ENCODE measurements at places on chromosomes 11 and 22.
A peak's percentile ranks its signal among the peaks of the same experiment; 100 is the strongest.

- no peak for DNase-seq
Observed at GRCh38 chr22:44247923-44248892, 64.5 kb downstream of the SHISAL1 start.

DNA sequence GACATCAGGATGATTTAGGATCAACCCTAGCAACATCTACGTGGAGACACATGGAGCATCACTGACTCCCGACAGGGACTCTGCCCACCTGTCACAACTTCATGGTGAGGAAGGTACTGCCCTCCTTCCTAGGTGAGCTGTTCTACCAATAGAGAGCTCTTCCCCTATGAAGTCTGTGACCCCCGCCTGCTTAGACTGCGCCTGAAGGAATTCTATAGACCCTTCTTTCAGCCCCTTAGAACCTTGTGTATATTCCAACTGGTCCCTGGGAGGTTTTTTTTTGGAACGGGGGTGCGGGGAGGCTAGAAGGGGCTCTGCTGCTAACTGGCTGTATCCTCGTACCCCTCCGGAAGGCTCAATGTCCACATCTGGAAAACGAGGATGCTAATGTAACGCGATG is 566 bp downstream of the INTS4 start:
- DNase-seq: no peak

- no peak for DNase-seq
Observed at GRCh38 chr11:77823775-77824174, 2.8 kb downstream of the AAMDC start.

DNA sequence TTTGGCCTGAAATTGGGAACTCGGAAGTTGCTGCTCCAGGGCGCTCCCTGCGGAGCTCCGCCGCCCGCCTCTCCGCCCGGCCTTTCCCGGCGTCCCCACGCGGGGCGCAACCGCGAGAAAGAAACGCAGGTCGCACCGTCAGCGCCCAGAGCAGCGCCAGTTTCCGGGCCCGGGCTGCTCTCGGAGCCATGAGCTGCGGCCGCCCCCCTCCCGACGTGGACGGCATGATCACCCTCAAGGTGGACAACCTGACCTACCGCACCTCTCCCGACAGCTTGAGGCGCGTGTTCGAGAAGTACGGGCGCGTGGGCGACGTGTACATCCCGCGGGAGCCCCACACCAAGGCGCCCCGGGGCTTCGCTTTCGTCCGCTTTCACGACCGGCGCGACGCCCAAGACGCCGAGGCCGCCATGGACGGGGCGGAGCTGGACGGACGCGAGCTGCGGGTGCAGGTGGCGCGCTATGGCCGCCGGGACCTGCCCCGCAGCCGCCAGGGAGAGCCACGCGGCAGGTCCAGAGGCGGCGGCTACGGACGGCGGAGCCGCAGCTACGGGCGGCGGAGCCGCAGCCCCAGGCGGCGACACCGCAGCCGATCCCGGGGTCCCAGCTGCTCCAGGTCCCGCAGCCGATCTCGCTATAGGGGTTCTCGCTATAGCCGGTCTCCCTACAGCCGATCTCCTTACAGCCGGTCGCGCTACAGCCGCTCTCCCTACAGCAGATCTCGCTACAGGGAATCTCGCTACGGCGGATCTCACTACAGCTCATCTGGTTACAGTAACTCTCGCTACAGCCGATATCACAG is 521 bp downstream of the SRSF8 start:
- DNase-seq: peak; percentile 85

GRCh38 chr22:44042249-44043218 is 18.4 kb downstream of the PARVB start:
- no peak for DNase-seq

All from kidney tubule cell (primary cell).